ENCODE measurements at places on chromosomes 13 and 19.

GRCh38 chr13:21364916-21365315, 94.2 kb downstream of the ZDHHC20 start:
- no peak for DNase-seq

- no peak for DNase-seq
Observed at GRCh38 chr19:41531438-41532311, 44.3 kb upstream of the CEACAM21 start.

- peak; percentile 71 for DNase-seq
Observed at GRCh38 chr19:3175781-3176714, 2.5 kb upstream of the S1PR4 start.

DNA sequence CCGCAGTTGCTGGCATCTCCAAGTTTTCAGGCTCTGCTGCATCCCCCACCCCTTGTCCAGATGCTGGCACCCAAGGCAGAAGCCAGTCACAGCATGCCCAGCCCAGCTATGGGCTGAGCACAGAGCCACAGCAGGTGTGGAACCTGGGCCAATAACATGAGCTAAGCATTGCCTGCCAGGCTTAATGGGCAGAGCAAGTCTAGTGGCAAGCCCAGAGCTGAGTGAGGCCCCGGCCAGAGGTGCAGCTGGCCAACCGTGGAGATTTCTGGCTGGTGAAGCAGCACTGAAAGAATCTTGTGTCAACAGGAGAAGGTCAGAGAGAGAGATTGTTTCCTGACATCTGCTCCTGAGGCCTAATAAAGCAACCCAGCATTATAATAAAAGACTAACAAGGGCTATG, 111.0 kb downstream of the B3GLCT start:
- no peak for DNase-seq

DNA sequence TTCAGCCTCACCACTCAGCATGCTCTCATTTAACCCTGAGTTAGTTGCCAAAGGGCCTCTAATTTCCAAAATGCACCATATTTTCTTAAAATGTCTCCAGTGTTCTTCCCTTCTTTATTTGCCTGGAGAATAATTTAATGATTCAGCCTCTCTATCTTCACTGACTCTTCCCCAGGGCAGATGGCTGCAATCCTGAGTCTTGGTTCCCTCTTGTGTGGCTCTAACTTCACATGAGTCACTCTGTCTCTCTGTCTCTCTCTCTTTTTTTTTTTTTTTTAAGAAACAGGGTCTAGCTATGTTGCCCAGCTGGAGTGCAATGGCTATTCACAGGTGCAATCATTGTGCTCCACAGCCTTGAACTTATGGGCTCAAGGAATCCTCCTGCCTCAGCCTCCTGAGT, 251.4 kb downstream of the VWA8 start:
- peak; percentile 22 for DNase-seq

GRCh38 chr13:96810104-96810503, 184.2 kb downstream of the OXGR1 start:
- no peak for DNase-seq

DNA sequence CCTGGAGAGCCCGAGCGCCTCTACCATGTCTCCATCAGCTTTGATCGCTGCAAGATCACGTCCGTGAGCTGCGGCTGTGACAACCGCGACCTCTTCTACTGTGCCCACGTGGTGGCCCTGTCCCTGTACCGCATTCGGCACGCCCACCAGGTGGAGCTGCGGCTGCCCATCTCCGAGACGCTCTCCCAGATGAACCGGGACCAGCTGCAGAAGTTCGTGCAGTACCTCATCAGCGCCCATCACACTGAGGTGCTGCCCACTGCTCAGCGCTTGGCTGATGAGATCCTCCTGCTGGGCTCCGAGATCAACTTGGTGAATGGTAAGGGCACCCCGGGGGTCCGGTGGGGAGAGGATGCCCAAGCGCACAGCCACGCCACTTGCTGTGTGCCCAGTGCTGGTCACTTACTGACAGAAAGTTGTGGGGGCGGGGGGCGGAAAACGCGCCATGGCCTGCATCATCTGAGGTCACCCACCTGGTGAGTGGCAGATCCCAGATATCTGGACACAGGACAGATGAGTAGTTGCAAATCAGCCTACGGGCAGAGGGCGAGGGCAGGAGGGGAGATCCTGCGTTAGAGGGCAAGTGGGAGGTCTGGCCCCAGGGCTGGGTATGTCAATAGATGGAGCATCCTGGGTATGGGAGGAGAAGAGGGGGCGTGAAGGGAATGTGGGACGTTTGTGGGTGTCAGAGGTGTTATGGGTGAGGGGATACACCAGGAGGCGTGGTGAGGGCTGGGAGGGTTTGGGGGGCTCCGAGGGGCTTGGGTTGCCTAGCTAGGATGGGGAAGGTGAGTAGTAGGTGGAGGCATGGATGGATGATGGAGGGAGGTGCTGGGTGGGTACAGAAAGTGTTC, 9.8 kb downstream of the ZSWIM4 start:
- no peak for DNase-seq

DNA sequence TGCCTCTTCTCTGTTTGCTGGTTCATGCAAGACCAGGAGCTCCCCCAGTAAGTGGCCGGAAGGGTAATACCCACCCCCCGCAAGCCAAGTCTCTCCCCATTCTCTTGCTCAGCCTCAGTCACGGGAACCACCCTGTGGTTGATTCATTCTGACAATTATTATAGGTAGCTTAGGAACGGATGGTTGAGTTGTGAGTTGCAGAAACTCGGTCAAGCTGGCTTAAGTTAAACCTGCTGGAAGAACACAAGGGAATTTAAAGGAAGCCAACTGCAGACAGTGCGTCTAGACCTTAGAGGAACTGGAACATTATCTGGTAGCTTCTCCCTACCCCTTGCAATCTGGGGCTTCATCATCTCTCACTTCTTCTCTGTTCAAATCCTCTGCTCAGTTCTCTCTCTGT, 8.9 kb downstream of the FPR1 start:
- DNase-seq: peak; percentile 37

GRCh38 chr13:51208716-51209115, 13.5 kb upstream of the FAM124A start:
- DNase-seq: no peak

GRCh38 chr13:78586706-78587105, 16.6 kb downstream of the POU4F1 start:
- DNase-seq: no peak

GRCh38 chr13:110018009-110018408, 231.6 kb upstream of the IRS2 start:
- no peak for DNase-seq

DNA sequence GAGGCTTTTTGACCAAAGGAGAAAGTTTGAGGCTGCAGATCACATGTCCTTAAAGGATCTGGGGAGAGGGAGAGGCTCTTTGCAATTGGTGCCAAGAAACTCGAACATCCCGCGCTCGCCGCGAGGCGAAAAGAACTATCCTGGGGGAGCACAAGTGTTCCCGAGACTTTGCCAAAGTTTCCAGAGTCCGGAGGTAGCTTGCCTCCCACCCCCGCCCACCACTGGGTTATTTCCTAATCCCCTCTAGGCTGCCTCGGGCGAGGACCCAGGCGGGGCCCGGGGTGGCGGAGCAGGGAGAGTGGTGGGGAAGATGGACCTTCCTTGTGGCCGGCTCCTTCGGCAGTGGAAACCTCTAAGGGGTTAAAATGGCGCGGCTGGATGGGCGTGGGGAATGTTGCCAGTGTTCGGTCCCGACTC, 114.5 kb downstream of the KCNRG start:
- DNase-seq: no peak

GRCh38 chr13:73195091-73195490, 136.3 kb downstream of the KLF5 start:
- DNase-seq: no peak

DNA sequence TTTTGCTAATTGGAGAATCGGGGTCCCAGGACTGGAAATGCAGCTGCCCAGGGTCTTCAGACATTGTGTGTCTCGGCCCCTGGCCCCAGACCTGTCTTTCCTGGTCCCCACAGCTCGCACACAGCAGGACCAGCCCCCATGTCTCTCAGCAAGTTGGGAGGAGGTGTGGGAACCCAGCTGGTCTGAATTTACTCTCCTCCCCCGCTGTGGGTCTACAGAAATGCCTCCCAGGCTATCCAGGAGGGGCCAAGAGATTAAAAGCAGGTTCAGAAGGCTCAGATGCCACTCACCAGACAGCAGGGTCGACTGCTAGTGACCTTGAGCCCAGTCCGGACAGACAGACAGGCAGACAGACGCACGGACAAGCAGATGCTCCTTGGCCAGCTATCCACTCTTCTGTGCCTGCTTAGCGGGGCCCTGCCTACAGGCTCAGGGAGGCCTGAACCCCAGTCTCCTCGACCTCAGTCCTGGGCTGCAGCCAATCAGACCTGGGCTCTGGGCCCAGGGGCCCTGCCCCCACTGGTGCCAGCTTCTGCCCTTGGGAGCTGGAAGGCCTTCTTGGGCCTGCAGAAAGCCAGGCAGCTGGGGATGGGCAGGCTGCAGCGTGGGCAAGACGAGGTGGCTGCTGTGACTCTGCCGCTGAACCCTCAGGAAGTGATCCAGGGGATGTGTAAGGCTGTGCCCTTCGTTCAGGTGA, at the start of gene DAND5:
TSS of gene DAND5 (plus strand) at position 285 of the 697 bp plus-strand sequence. CDS start at position 370, 85 bp downstream.
- no peak for DNase-seq

GRCh38 chr19:29787281-29787680, 24.5 kb upstream of the CCNE1 start:
- DNase-seq: no peak

GRCh38 chr19:55640577-55641425, at the start of gene ZNF580:
ZNF580 (plus strand) TSS chr19:55641002; CDS start chr19:55642509, 1,507 bp downstream.
- peak; percentile 80 for DNase-seq

DNA sequence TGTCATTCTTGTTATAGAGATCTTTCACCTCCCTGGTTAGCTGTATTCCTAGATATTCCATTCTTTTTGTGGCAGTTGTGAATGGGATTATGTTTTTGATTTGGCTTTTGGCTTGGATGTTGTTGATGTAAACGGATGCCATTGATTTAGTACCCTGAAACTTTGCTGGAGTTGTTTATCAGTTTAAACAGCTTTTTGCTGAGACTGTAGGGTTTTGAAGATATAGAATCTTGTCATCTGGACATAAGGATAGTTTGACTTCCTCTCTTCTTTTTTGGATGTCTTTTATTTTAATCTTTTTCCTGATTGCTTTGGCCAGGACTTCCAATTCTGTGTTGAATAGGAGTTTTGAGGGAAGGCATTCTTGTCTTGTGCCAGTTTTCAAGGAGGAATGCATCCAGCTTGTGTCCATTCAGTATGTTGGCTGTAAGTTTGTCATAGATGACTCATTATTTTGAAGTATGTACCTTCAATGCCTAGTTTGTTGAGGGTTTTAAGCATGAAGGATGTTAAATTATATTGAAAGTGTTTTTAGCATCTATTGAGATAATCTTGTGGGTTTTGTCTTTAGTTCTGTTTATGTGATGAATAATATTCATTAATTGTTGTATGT, 16.8 kb downstream of the ZNF431 start:
- peak; percentile 32 for DNase-seq

DNA sequence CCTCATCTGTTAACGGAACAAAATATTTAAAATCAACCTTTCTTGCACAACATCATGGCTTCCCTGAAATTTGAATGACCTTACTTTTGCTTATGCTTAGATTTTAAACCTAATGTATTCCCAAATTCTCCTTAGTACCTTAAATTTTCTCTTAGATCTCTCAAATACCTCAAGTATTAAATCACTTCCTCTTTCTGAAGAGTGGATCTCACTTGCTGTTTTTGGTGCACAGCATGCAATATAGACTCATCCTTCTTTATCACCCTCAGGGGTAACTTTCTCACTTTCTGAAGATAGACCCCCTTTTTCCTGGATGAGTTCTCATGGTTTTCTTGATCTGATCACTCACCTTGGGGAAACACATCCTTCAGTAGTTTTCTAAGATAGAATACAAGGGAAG, 871.7 kb downstream of the DACH1 start:
- no peak for DNase-seq

GRCh38 chr13:102596147-102597028, at the start of gene TPP2:
TPP2 (plus strand) TSS chr13:102596986; CDS start chr13:102597039, 53 bp downstream.
- peak; percentile 98 for DNase-seq

- peak; percentile 78 for DNase-seq
Observed at GRCh38 chr13:42041684-42042035, 6.8 kb upstream of the DGKH start.

GRCh38 chr19:12092065-12092867, 27.7 kb downstream of the ZNF844 start:
- DNase-seq: peak; percentile 84

DNA sequence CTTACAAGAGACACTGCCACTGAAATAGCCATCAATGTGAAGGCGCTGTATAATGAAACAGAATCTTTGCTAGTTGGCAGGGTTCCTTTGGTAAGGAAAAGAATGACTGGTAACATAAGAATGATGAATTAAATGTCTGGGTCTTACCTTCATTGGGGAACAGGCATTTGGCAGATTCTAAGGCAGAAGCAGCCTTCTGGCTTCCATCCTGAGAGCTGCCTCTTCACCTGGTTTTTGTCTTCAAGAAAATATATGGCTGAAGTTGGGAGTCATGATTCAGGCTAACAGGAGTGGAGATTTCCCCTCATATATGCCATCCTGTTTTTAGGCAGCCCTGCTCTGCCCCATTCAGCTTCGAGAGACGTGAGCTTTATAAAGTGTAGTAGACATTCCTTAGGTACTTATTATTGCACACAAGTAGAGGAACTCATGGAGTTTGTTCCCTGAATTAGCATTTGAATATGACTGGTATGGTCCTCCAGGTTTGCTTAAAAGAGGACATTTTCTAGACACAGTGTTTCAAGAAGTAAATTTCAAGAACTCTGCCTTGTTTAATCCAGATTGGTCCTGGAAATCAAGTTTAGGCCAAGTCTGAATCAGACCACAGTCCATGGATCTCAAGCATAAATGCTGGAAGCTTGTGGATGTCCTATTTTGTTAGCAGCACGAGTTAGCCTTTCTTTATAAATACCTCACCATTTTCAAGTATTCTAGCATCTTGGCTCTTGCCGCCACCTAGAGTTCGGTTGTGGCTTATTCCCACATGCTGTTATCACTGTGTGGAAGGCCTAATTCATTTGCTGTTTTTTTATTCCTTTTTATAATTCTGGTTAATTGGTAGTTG, 56.2 kb upstream of the AKAP11 start:
- DNase-seq: peak; percentile 42

DNA sequence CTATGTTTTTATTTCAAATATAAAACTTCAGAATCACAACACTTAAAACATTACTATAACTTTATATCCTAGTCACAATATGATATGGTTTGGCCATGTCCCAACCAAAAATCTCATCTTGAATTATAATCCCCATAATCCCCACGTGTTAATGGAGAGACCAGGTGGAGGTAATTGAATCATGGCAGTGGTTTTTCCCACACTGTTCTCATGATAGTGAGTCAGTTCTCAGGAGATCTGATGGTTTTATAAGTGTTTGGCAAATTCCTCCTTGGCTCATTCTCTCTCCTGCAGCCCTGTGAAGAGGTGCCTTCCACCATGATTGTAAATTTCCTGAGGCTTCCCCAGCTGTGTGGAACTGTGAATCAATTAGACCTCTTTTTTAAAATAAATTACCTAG, 307.6 kb downstream of the SPRY2 start:
- DNase-seq: no peak

DNA sequence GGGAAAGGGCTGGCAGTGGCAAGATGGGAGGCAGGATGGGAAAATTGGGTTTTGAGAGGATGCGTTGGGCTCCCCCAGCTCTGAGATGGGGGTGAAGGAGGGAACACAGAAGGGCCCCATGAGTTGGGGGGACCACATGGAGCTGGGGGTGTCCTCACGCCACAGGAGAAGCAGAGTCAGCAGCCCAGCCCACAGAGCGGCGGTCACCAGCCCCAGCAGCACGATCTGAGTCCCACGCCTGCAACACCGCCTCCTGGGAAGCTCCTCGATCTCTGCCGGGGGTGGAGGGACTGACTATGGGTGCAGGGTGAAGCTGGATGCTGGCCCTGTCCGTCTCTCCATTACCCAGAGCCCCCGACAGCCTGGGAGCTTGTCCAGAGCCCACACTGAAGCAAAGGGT, 3.3 kb downstream of the FCER2 start:
- no peak for DNase-seq

- no peak for DNase-seq
Observed at GRCh38 chr19:53193535-53194222, 521 bp upstream of the ZNF665 start.

All from HFFc6 (cell line).